ENCODE measurements at places on chromosomes 16 and 17.

- H3K4me1 ChIP-seq, result no peaks in the 10 kb centered on the region
- DNase-seq, result no peak
- no peaks in the 10 kb centered on the region for H3K27me3 ChIP-seq
- H3K4me3 ChIP-seq, result no peak overlapping the region
- H3K27ac ChIP-seq, result no peak overlapping the region
- no peaks in the 10 kb centered on the region for H3K36me3 ChIP-seq
These were observed 120.9 kb downstream of the C16orf78 start for GRCh38 chr16:49494474-49494873.

GRCh38 chr17:3859940-3860339 is 13.9 kb upstream of the NCBP3 start:
- no peak overlapping the region for H3K4me3 ChIP-seq
- no peak overlapping the region for H3K27ac ChIP-seq
- no peaks in the 10 kb centered on the region for H3K36me3 ChIP-seq

- no peak overlapping the region for H3K4me3 ChIP-seq
- no peaks in the 10 kb centered on the region for H3K4me1 ChIP-seq
- no peak for DNase-seq
- H3K27me3 ChIP-seq, result peaks cover 4% of the 10 kb centered on the region
These were observed 140.5 kb downstream of the CACNG3 start for GRCh38 chr16:24396350-24397271.

DNA sequence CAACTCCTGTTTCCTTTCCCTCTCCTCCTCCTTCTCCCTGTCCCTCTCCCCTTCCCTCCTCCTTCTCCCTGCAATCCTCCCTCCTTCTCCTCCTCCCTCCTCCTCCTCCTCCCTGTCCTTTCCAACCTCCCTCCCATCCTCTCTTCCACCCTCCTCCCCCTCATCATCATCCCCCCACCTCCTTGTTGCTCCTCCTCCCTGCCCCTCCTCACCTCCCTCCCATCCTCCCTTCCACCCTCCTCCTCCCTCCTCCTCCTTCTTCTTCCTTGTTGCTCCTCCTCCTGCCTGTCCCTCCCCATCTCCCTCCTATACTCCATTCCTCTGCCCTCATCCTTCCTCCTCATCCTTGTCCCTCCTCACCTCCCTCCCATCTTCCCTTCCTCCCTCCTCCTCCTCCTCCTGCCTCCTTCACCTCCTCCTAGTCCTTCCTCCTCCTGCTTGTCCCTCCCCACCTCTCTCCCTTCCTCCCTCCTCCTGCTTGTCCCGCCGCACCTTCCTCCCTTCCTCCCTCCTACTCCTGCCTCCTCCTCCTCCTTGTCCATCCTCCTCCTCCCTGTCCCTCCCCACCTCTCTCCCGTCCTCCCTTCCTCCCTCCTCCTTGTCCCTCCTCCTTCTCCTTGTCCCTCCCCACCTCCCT is 222.5 kb downstream of the IRF8 start:
- no peaks in the 10 kb centered on the region for H3K36me3 ChIP-seq
- no peaks in the 10 kb centered on the region for H3K4me1 ChIP-seq
- H3K27me3 ChIP-seq, result peaks cover 5% of the 10 kb centered on the region
- no peak overlapping the region for H3K4me3 ChIP-seq
- no peak overlapping the region for H3K27ac ChIP-seq

DNA sequence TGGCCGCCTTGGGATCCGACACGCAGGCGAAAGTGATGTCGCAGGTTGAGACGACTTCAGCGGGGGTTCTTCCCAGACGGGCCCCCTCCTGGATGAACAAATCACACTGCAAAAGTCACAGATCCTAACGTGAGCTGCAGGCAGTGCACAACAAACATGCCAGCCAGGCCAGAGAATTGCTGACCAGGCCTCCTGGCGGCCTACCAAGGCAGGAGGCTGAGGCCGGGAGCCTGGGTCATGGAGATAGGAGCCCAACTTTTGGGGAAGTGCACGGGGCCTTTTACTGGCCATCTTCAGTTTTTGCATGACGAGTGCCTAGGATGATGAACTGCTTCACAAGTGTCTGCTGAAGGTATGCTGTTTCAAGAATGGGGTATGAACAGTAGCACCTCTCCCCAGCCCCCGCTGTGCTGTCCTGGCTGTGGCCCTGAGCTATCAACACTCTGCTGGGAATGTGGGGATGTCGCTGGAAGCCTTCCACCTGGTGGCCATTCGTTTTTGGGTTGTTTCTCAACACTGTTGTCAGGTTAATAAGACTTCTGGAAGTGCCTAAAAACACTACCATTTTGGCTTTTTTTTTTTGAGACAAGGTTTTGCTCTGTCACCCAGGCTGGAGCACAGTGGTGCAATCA is 12.2 kb upstream of the ROGDI start:
- H3K36me3 ChIP-seq, result peaks cover 12% of the 10 kb centered on the region
- DNase-seq, result no peak
- no peaks in the 10 kb centered on the region for H3K27me3 ChIP-seq

- H3K4me3 ChIP-seq, result no peak overlapping the region
- H3K27ac ChIP-seq, result no peak overlapping the region
- H3K27me3 ChIP-seq, result no peaks in the 10 kb centered on the region
- no peaks in the 10 kb centered on the region for H3K4me1 ChIP-seq
- peak; percentile 27 for DNase-seq
- no peaks in the 10 kb centered on the region for H3K36me3 ChIP-seq
These were observed 228.5 kb upstream of the PMFBP1 start for GRCh38 chr16:72400257-72401083.

DNA sequence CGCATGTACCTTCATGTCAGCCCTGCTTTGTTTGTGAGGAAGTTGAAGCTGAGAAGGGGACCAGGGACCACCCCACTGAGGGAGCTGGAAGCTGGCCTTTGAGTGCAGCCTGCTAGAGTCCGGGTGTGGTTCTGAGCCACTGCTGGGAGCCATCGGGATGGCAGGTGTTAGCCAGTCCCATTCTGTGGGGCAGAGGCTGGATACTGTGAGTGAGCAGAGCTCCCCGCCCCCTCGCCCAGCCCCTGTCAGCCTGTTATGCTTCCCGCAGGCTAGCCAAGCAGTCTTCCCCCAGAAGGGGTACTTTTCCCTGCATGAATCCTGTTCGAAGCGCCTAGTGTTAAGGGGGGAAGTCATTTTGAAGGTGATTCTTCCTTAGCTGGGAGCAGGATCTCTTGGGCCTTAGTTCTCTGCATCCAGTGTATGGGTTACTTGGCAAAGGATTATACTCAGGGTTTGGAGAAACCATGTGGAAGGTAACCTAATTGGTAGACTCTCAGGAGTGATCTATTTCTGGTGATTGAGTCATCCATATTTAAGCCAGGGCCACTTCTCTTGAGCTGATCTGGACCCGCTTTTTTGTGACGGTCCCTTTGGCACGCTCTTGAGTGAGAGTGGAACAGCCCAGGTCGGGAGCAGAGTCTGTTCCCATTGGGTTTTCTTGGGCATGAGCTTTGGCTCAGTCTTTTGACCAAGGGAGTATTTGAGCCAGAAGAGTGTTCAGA is 23.8 kb downstream of the AKAP1 start:
- peaks cover 43% of the 10 kb centered on the region for H3K4me1 ChIP-seq
- peak overlapping the region; percentile 76 for H3K27ac ChIP-seq
- H3K27me3 ChIP-seq, result no peaks in the 10 kb centered on the region
- no peak overlapping the region for H3K4me3 ChIP-seq
- no peak for DNase-seq
- H3K36me3 ChIP-seq, result no peaks in the 10 kb centered on the region

GRCh38 chr16:58533751-58534470 is 18.6 kb downstream of the SETD6 start:
- H3K4me3 ChIP-seq, result no peak overlapping the region
- no peaks in the 10 kb centered on the region for H3K27me3 ChIP-seq
- H3K4me1 ChIP-seq, result no peaks in the 10 kb centered on the region
- no peak for DNase-seq

DNA sequence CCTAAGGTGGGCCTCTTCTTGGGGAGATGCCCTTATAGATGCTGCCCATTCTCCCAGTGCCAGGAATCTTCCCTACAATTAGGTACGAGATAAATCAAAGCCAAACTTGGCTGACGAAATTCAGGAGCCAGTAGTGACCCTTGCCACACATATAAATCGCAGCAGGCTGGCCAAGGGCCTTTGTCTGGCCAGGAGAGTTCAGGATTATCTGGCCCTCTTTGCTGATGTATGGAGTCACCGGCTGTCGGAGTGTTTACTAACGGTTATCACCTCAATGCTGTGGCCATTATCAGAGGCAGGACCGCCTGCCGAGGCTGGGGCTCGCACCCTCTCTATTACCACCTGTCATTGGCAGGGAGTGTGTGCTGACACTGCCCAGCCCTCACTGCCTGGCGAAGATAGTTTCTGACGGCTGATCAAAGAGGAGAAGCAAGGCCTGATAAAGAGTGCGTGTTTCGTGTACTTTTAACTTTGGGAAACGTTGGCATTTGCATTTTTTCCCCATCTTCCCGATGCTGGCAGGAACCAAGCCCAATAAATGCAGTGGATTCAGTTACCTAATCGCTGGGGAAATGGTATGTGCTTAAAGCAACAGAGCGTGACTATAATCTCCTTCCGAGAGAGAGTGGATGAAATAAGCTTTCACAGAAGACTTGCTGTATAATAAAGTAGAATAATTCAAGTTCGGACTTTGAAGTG is 32.8 kb upstream of the TBX2 start:
- no peak overlapping the region for H3K27ac ChIP-seq
- H3K4me1 ChIP-seq, result no peaks in the 10 kb centered on the region
- DNase-seq, result no peak

DNA sequence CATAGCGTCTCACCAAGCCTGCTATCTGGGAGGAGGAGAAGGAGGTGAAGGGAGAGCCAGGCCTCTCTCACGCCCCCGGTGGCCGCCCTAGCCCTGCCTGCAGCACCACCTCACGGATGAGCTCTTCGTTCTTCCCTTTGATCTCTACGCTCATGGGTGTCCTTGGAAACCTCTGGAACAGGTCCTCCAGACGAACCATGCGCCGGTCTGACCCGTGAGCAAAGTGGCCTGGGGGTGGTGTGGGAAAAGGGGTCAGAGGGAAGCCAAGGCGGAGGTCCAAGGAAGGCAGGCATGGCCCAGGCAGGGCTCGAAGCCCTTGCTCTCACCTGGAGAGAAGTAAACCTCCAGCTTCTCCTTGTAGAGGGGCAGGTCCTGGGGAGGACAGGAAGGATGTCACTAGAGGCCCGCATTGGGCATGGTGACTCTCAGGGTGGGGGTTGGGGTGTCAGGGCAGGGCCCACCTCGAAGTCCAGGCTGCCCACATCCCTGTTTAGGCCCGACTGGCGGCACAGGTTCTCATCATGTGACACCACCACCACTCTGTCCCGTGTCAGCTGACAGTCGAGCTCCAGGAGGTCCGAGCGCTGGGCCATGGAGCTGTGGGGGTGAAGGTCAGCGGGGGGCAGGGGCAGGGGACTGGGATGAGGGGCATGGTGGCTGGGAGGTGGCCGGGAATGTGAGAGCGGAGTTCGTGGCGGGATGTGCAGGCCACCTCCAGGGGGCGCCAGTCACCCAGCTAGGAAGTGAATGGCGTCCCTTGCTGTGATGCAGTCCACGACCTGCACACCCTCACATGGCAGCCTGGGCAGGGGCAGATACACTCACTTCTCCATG is 923 bp downstream of the GDPD3 start:
- no peaks in the 10 kb centered on the region for H3K27me3 ChIP-seq
- H3K27ac ChIP-seq, result no peak overlapping the region
- H3K36me3 ChIP-seq, result no peaks in the 10 kb centered on the region
- H3K4me1 ChIP-seq, result no peaks in the 10 kb centered on the region

DNA sequence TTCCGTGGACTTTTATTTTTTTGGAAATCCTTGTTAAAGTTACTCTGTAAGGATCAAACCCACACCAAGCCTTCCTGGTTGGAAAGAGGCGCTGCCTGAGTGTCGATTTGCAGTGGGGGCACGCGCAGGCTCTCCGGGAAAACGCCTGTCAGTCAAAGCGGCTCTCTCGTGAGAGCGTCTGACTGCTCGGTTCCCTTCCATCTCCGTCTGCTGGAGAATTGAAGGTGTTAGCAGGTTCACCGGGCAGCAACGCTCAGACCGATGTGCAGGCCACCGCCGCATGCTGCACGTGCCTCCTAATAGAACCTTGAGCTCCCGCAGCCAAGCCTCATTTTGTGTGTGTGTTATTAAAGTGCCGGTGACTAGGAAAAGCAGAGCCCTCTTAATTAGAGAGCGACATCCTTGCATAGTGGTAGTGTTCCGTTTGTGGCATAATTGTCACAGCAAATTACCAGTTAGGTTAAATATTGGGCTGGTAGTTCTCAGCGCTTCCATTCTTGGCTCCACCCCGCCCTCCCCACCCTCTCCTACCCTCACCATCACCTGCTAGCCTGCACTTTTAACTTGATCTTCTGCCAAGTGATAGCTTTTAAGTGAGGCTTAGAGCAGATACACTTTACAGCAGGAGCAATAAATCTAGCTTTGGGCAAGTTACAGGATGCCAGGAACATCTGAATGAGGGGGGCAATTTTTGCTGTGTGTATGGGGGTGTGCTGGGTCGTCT is 75.5 kb downstream of the RPA1 start:
- no peak for DNase-seq
- H3K4me1 ChIP-seq, result no peaks in the 10 kb centered on the region
- 0 out of 2 replicates have a peak, but pooled peaks cover 2% of the 10 kb centered on the region for H3K27me3 ChIP-seq
- no peak overlapping the region for H3K4me3 ChIP-seq

DNA sequence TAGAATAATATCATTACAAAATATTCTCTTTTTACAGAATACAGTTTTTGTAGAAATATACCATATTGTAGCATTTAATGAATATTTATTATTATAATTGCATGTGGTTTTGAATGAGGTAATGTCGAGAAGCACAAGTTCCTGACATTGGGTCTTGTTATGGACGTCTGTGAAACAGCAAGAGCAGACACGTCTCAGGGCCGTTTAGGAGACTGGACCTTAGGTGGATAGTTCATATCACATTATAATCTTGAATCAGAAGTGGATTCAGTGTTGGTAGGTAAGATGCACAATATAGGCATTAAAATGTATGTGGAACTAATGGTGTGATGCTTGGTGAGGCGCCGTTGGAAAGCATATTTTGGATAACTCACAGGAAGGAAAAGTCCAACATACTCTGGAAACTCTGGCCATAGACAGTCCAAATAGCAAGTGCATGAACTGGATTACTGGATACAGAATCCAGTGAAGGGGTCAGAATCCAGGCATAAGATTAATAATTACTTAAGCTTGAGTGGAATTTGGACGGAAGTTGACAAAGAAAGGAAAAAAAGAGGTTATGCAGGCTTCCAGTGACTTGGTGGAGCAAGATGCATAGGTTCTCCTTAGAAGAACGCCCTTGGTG is 17.2 kb downstream of the ABCA8 start:
- no peak for DNase-seq
- H3K4me1 ChIP-seq, result no peaks in the 10 kb centered on the region
- no peak overlapping the region for H3K4me3 ChIP-seq
- no peak overlapping the region for H3K27ac ChIP-seq

DNA sequence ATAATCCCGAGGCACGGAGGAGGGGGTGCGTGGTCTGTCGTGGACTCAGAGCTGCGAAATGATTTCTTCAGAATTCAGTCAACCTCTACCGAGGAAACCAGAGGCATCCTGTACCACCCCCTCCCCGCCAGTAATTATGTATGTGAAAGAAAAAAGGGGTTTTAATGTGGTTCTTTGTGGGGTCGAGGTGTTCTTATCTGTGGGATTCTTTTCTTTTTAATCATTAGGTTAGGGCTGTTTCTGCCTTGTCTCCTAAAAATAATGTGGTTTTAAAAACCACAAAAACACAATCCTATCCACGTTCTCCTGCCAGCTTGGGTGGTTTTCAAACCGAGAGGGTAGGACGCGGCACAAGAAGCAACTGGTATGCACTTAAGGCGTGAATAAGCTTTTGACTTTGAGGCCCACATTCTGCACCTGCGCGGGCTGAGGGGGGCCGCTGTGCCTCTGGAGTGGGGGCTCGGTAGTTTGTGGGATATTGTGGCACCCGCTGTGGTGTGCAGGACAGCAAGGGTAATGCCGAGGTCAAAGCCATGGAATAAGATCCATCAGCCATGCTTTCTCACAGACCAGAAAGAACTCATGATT is 1.0 kb downstream of the SLC47A1 start:
- no peaks in the 10 kb centered on the region for H3K36me3 ChIP-seq
- DNase-seq, result no peak
- H3K27ac ChIP-seq, result peak overlapping the region; percentile 60
- no peaks in the 10 kb centered on the region for H3K27me3 ChIP-seq
- peaks cover 3% of the 10 kb centered on the region for H3K4me1 ChIP-seq

All from Panc1 (cell line).